Activated CD4-positive, alpha-beta memory T cell treated with anti-CD3 and anti-CD28 coated beads for 36 hours (primary cell): ENCODE measurements at places on chromosomes 1 and 21. TPM values are rescaled to one million over a fixed set of nuclear protein-coding genes. Genes with fewer than 3 reads are reported as not detected.

ERVH48-1 gene
- 0.07 TPM for total RNA-seq

MPC2 gene
- total RNA-seq: 68.4 TPM

DNA sequence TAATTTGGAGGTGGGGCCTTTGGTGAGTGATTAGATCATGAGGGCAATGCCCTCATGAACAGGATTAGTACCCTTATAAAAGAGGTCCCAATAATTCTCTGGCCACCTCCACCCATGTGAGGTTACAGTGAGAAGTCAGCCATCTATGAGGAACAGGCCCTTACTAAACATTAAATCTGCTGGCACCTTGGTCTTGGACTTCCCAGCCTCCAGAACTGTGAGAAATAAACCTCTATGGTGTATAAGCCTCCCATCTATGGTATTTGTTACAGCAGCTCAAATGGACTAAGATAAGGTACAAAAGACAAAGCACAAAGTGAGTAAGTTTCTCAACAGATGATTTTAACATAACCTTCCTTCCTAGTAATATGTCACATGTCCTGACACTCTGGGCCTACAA, 22.3 kb downstream of the NRIP1 start:
- DNase-seq: no peak

DNA sequence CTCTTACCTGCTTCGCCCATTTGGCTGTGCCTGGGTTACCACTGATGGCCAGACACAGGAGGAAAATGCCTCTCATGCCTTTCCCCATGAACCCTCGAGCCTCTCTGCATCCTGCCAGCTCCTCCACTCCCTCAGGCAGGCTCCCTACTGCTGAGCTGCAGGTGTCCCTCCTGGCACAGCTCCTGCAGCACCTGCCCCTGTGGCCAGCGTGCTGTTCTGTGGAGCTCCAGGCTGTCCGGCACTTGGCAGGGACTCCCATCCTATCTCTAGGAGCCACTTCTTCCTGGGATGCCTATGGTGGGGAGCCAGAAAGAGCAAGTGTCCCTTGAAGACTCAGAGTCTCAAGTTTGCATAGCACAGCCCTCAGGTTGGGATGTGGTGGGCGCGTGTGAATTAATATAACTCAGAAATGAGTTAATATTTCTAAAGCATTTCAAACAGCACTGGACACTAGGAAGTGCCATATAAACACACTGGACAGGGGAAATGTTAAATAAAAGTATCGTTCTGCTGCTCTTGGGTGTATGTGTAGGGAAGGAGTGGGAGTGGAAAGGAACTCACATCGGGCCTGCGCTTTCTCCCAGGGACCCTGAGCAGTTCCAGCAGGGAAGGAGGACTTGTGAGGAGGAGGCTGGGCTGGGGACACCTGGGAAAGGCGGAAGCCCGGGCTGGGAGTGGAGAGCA, 2.7 kb downstream of the LRRC71 start:
- no peak for DNase-seq

- no peak for DNase-seq
Measured at GRCh38 chr1:175097361-175097760, 29.7 kb downstream of the TNN start.

GRCh38 chr1:153794624-153795329, 19.6 kb downstream of the SLC27A3 start:
- no peak for DNase-seq

- DNase-seq: peak; percentile 10
Measured at GRCh38 chr1:48572646-48573258, 100.7 kb upstream of the SPATA6 start.

SAMSN1 gene
- 47.5 TPM for total RNA-seq

DNA sequence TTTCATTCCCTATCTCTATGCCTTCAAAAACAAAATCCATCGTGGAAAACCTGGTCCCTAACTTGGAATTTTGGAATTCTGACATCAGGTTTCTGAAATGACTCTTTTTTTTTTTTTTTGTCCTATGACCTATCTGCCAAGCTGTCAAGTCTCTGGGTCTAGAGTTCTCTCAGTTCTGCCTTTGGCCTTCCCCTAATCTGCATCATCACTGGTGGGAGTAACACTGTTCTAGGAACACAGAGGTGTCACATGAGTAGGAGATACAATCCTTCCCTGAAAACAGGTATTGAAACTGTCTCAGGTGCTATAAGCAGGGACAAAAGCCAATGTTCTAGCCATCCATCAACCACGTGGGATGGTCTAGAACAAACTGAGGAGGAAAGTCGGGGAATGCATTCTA, 142.0 kb upstream of the ATP1B1 start:
- DNase-seq: no peak

PGLYRP3 gene
- total RNA-seq: not detected

SRSF4 gene
- 133 TPM for total RNA-seq

TCHH gene
- not detected for total RNA-seq

DNA sequence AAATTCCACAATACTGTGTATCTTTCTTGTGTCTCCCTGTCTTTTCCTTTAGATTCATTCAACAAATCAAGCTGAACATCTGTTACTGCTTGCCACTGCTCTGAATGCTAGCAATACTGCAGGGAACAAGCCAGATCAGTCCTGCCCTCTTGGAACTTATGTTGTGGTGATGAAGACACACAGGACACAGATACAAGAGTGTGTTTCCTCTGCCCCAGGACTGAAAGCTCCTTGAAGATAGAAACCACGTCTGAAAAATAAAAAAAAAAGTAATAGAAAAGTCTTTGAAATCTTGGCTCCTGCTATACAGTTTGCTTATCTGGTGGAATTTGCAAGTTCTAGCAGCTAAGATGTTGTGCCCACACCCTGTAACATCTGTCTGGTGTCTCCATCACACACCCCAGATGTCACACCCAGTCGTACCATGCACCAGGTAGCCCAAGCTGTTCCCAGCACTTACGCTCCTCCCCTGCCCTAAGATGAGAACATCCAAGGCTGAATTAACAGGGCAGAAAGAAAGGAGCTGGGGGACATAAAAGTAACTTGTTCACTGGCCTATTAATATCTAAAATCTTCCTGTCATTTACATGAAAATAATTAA, 80.2 kb upstream of the GALNT2 start:
- no peak for DNase-seq

DNA sequence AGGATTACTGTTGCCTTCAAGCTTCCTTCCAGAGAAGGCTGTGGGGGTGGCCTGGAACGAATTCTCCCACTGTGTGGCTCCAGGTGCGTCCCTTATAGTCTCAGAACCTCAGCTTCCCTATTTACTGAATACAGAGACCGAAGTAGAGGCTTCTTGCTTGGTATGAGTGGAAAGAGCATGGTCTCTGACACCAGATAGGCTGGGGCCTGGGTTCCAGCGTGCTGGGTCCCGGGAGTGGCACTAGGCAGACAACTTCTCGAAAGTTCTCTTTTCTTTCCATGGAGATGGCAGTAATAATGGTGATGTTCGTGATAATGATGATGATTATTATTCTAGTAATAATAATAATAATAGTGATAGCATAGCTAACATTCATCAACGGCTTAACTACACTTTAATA, 161.7 kb downstream of the PTPRU start:
- no peak for DNase-seq

DNA sequence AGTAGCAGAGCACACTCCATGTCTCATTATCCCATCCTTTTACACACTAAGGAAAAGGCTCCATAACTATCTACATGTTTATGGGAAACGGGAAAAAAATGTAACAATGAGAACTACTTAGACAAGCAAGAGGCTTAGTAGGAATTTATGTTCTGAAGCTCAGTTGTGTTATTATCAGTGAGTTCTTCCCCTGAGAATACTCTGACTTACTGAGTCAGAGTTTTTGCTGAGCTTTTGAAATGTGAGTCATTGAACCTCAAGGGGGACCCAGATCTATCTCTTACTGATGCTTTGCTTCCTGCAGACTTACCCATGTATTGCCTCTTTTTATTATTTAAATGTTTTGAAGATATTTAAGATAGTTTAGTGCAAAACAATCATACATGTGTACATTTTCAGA, 20.1 kb downstream of the CFHR5 start:
- DNase-seq: no peak

PTPRF gene
- total RNA-seq: 2.8 TPM

DNA sequence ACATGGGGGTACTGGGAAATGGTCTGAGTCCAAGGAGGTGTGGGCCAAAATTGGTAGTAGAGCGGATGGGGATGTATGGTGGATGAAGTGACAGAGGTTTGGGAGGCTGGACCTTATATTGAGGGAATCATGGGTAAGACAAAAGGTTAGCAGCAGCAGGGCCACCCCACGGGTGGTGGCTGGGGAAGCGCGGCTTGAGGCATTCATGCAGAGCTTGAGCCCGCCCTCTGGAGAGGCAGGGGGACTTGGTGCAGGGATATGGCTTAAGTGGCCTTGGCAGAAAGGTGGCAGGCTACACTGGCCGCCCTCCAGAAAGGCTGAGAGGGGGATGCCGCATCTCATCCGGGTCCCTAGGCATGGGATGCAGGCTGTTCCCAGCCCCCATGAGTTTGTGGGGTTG, 31.5 kb downstream of the HMGB4 start:
- DNase-seq: no peak

LRRC3 gene
- total RNA-seq: 2.6 TPM

DNA sequence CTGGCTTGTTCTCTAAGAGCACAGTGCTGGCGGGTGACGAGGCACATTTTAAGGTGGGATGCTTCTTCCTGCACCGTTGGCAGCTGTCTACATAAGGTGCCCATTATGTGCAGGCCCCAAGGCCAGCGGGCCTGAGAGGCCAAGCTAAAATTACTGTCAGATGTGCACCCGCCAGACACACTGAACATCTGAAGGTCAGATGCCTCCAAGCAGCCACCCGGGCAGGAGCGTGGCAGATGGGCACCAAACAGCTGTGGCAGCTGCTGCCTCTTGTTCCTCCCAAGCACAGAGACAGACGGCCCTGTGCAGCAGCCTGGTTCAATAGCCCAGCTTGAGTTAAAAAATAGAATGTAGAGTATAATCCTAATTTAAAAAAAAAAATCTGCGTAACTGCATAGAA, 211.9 kb upstream of the EDN2 start:
- no peak for DNase-seq

- peak; percentile 25 for DNase-seq
Measured at GRCh38 chr1:164772635-164773034, 213.7 kb downstream of the PBX1 start.

- DNase-seq: no peak
Measured at GRCh38 chr1:95431235-95431634, 197.2 kb downstream of the RWDD3 start.
